Activated T-cell treated with anti-CD3 and anti-CD28 coated beads, Interleukin-2, amount 50 U/mL, for 72 hours (primary cell): ENCODE measurements at places on chromosomes 12 and 14. TPM values are rescaled to one million over a fixed set of nuclear protein-coding genes. Genes with fewer than 3 reads are reported as not detected.

The KCNH3 gene
- total RNA-seq, result 1.5 TPM

The PLEKHH1 gene
- 1.2 TPM for total RNA-seq

The RPL10L gene
- not detected for total RNA-seq

The DPF3 gene
- 0.62 TPM for total RNA-seq

The APOF gene
- total RNA-seq, result not detected

The SLCO1B1 gene
- total RNA-seq, result not detected

The OSBPL8 gene
- total RNA-seq, result 75.6 TPM

The FGF6 gene
- not detected for total RNA-seq

The FLRT2 gene
- total RNA-seq, result not detected

The CAPZA3 gene
- total RNA-seq, result not detected

The LAG3 gene
- total RNA-seq, result 117 TPM

The LMO3 gene
- not detected for total RNA-seq

The EML5 gene
- 4.9 TPM for total RNA-seq

The HPD gene
- not detected for total RNA-seq

The SIX6 gene
- total RNA-seq, result not detected
